Colonic mucosa (tissue), 4 donors: ENCODE measurements at places on chromosomes 6 and 20.
A peak's percentile ranks its signal among the peaks of the same experiment; 100 is the strongest.

DNA sequence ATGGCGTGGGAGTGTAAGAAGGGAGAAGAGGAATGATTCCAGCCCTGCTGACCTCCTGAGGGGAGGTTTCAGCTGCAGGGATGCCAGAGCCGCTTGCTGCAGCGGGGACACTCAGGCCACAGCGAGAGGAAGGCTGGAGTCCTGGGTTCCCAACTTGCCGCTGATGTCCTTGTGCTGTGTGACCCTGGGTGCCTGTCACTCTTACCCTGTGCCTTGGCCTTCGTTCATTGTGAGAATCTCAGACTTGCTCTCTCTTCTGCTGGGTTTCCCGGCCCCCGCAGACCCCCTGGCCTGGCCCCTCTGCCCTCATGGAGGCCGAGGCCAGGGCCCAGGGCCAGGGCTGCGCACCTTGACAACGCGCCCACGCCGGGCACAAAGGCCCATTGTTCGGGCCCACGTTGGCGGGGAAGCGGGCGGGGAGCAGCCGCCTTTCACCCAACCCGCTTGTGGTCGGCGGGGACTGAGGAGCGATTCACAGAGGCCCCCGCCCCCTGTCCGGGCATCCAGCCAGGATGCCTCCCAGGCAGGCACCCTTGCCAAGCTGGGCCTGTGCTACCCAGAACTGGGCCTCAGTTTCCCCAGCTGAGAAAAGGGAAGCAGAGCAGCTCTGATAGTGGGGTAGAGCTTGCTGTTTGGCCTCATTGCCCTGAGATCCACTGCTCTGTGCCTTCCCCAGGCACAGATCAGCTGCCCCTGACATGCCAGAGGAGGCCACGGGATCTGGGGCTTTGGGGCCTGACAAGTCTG lies 52.4 kb downstream of the CEBPB start:
- peak; percentile 76 for DNase-seq

- DNase-seq: no peak
These were observed 4.8 kb downstream of the LBP start for GRCh38 chr20:38350879-38351775.

DNA sequence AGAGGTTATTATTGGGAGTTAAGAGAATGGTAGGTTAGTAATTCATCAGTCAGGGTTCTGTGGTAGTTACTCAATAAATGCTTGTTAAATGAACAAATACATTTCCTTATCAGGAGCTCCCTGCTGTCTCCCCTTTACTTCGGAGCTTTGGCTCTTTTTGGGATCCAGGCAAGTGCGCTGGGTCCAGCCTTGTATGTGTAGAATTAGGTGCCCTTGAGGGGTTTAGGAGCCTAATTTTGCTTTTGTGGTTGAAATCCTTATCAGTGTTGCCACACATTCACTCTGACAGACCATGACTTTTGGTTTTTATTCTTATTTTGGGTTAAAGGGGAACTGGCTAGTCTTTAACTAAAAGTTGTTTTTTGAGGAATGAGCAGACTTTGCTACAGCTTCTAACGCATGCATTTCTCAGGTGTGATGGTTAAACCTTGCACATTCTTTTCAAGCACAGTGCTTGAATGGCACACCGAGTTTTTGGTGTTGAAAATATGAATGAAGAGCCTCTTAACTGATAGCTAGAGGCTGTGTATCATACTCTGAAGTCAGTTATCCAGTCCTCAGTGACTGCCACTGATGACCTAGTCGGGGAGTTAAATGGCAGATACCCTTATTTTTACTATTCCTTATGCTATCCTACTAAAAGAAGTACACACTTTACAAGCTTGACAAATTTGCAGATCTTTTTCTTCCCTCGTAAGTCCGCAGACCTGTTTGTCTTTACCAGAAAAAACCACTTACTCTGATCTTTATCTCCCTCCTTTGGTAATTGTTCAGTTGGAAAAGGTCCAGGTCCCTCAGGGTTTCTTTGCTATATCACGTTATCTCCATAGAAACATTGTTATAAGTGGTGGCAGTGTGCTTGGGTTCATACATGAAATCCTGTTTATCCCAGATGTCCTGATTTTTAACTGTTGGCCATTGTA lies 50.7 kb upstream of the PLCG1 start:
- DNase-seq: no peak

GRCh38 chr6:68740828-68741500 lies 105.9 kb downstream of the ADGRB3 start:
- DNase-seq: no peak

GRCh38 chr6:154960854-154961530 lies 34.1 kb upstream of the TIAM2 start:
- DNase-seq: peak; percentile 69

DNA sequence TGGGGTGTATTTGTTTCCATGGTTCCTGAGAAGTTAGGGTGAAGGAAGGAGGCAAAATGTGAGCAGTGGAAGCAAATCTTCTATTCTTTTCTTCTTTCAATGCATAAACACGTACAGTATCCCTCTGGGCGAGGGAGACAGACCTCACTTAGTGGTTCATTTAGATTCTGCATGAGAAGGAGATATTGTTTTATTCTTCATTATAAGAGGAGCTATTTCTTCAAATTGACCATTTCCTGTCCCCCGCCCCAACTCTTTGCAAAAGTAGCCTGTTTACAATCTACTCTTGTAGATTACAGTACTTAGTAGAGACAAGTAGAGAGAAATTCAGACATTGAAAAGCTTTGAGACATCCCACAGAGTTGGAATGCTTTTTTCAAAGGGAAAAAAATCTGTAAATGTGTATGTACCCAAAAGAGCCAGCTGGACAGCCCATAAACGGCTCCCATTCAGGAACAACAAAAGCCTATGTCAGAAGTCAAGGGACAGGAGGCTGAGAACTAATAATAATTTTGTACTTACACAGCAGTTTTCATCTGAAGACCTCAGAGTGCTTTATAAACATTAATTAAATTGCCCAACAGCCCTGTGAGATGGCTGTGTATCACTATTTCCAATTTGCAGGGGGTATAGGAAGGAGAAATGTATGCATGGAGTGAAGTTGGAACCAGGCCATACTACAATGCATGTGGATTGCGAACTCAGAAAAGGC lies 23.9 kb downstream of the CD83 start:
- no peak for DNase-seq

DNA sequence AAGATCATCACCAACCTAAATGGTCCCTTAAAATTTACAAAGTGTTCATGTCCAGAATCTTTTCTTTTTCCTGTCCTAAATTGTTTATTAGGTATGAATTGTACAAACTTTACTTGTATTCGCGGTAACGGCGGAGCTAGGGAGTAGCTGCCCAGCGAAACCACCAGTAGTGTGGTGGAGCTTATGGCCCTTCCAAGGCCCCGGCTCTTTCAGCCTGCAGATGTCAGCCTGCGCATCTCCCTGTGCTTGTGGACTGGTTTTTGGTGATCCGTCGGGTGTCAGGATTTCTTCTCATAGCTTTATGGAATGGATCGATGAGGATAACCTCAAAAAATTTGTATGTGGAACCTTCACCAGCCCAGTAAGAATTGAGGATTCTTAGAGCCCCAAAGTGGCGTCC lies 27.2 kb upstream of the ENPP1 start:
- no peak for DNase-seq

- DNase-seq: peak; percentile 49
These were observed 2.7 kb upstream of the PAX1 start for GRCh38 chr20:21702553-21703470.

- no peak for DNase-seq
These were observed 5.6 kb downstream of the TOP1 start for GRCh38 chr20:41034239-41034638.

- no peak for DNase-seq
These were observed 59.5 kb downstream of the PSMG4 start for GRCh38 chr6:3318226-3318625.

- DNase-seq: no peak
These were observed 55.6 kb downstream of the KIAA0408 start for GRCh38 chr6:127403636-127404035.

DNA sequence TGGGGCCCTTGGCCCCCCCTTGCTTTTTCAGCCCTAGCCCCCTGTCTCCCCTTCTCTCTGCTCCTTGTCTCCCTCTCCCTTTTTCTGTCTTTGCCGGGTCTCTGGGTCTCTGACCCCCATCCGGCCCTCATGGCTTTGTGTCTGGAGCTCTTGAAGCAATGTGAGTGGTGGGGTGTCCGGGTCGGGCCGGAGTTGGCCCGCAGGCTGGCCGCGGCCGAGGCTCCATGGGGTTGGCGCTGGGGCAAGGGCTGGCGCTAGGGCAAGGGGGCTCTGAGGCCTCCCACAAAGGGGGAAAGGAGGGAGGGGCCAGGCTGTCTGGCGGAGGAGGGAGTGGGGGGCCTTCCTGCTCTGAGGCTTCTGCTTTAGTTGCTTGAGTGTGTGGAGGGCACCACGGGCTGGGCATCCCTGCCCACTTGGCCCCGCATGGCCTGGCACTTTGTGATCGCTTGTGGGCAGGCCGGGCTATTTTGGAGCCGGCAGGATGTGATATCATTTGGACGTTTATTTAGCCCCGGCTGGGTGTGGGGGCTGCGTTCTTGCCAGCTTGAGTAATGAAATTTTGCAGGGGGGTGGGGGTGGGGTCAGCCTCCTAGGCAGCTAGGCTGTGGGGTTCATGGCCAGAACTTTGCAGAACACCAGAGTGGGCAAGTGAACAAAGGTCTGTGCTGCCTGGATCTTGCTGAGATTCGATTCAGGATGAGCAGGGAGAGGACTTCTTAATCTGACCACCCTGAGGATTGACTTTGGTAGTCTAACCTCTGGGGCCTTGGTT lies 78.7 kb upstream of the MYL9 start:
- peak; percentile 42 for DNase-seq

GRCh38 chr6:16759181-16759645 lies 2.0 kb downstream of the ATXN1 start:
- peak; percentile 42 for DNase-seq

- DNase-seq: no peak
These were observed 51.3 kb downstream of the ARFGEF2 start for GRCh38 chr20:48972816-48973215.

GRCh38 chr6:111114087-111114443 lies 26.8 kb downstream of the SLC16A10 start:
- no peak for DNase-seq

- DNase-seq: peak; percentile 33
These were observed 171.6 kb upstream of the FBXL4 start for GRCh38 chr6:99119109-99120031.

DNA sequence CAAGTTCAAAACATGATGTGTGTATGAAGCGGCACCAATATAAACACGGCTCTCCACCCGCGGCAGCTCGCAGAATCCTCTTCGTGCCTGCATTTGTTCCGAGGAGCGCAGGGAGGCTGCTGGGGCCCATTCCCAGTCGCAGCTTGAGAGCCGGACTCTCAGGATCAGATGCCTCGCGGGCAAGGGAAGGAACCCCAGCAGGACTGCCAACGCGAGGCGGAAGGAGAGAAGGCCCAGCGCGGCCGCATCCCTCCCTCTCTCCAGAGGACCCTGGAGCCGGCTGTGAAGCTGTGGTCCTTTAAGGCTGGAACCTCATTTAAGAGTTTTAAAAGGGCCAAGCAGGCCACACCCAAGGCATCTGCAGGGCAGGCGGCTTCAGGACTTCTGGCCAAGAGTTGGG lies 44.2 kb upstream of the ZBP1 start:
- DNase-seq: no peak

DNA sequence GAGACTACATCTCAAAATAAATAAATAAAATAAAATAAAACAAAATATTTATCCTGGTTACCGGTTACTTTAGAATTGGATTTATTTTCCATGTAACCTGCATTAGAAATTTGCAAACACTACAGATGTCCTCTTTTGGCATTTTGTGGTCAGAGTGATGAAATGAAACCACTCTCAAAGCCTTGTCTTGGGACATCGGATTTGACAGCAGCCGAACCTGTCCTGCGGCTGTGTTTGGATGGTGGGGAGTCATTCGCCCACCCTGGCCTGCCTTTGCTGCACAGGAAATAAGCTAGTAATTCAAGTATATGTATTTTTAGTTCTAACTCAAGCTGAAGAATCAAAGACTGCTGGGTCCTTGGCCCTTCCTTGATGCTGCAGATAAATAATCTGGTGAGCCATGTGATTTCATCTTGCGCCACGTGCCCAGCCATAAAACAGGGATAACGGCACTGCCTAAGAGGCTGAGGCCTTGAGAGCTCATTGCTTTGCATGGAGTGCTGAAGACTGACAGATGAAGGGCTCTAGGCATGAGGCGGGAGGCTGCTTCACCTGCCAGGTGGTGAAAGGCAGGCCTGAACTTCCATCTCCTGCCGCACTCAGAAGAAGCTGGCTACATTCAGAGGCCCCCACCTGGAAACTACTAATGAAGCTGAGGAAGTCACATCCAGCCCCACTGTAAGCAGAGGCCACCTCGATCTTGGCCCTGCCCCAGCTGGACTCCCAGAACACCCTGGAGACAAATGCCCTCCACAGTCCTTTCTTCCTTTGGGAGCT lies 76.9 kb downstream of the NOL4L start:
- no peak for DNase-seq

DNA sequence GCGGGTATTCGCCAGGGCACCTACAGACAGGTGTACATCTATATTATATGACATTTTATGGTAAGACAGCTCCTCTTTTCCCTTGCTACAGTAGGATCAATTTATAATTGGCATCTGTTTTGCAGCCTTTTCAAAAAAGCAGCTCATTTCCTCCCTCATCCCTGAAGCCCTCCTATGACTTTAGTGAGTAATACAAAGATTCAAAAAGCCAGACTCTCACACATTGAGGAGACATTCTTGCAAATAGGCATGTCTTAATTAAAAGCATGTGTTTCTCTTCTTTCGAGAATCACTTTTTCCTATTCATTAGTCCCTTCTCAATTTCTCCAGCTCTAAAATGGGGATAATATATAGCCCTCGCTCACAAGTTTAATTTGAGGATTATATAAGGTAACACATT lies 283.4 kb downstream of the TBC1D7 start:
- DNase-seq: no peak

DNA sequence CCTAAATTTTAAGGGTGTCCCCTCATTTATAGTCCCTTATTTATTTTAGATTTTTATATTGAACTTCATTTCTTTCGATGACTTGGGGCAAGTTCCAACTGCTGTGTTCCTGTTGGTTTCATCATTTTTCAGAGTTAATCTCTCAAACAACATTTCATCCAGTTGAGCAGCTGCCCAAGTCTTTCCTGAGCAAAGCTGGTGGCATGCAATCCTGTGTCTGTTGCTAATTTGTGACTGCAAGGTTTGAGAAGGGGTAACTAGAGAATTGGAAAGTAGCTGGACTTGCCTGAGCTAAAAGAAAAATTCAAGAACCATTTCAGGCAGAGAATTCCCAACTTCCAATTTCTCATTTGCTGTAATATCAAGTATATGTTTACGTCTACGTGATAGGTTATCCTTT lies 881.5 kb upstream of the SLC35B3 start:
- no peak for DNase-seq

GRCh38 chr20:19549896-19550295 lies 208.2 kb upstream of the RIN2 start:
- DNase-seq: no peak

DNA sequence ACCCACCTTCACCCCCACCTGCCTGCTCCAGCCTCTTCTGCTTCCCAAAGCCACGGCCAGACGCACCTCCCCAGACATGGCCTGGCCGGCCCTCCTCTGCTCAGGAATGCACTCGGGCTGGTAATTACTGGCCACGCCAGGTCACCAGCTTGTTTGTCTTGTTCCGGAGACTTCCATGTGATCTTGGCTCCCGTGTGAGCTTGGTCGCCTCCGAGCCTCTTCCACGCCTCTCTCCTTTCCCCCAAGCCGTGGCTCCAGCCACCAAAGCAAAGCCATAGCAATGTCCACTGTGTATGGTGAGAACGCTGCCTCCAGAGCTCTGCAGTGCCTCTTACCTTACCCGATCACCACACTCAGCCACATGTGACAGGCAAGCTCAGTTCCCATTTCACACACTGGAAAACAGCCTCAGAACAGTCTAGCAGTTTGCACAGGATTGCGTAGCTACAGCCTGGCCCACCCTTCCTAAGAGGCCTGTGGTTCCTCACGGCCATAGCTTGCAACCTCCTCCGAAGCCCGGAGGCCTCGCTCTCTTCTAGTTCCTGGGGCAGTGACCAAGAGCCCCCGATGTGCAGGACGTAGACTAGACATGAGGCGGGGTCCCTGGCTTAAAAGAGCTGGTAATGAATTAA lies 48.1 kb upstream of the AFDN start:
- DNase-seq: peak; percentile 46
